ENCODE measurements at places on chromosomes 11 and 22. TPM values are rescaled to one million over a fixed set of nuclear protein-coding genes. Genes with fewer than 3 reads are reported as not detected.

- no peak overlapping the region for H3K4me3 ChIP-seq
- no peaks in the 10 kb centered on the region for H3K27me3 ChIP-seq
Measured at GRCh38 chr22:19607192-19608002, 83.2 kb upstream of the CLDN5 start.

Gene OVOL1
- total RNA-seq, result 7.7 TPM

GRCh38 chr11:7154881-7155361 lies 66.1 kb downstream of the RBMXL2 start:
- H3K4me3 ChIP-seq, result no peak overlapping the region
- H3K27ac ChIP-seq, result no peak overlapping the region
- no peaks in the 10 kb centered on the region for H3K36me3 ChIP-seq
- no peak for DNase-seq
- H3K4me1 ChIP-seq, result no peaks in the 10 kb centered on the region
- H3K27me3 ChIP-seq, result peaks cover 3% of the 10 kb centered on the region

- peaks cover 38% of the 10 kb centered on the region for H3K4me1 ChIP-seq
- H3K27ac ChIP-seq, result no peak overlapping the region
- H3K27me3 ChIP-seq, result peaks cover 18% of the 10 kb centered on the region
- DNase-seq, result no peak
Measured at GRCh38 chr22:37340331-37341262, 58.3 kb downstream of the CYTH4 start.

Gene CARD16
- not detected for total RNA-seq

Gene NXPE4
- not detected for total RNA-seq
